ENCODE measurements at places on chromosomes 3 and 15.
A peak's percentile ranks its signal among the peaks of the same experiment; 100 is the strongest.

- peak; percentile 91 for DNase-seq
These were observed 77.5 kb upstream of the TNFAIP8L3 start for GRCh38 chr15:51172193-51172592.

DNA sequence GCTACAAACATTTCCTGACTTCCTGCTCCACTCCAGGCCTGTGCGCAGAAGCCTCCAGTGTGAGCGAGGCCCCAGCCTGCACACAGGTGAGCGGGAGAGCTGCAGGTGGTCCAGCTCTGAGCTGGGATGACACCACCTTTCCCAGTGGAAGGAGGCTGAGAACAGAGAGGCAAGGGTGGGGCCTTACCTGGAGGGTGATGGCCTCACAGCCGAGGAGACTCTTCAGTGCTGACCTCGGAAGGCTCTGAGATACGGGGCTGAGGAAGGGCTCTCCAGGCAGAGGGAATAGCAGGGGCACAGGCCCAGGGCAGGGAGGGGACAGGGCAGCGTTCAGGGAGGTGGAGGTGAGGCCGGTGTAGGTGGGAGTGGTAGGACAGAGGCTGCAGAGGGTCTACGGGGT is 70.8 kb downstream of the EFCAB12 start:
- no peak for DNase-seq

- DNase-seq: peak; percentile 90
These were observed 107.8 kb downstream of the ZIC4 start for GRCh38 chr3:147298511-147298982.

GRCh38 chr3:160449636-160450598 is at the start of gene TRIM59:
Gene TRIM59, minus strand, starts transcription at chr3:160449786. Its CDS starts 10,603 bp downstream, at chr3:160439183.
- DNase-seq: peak; percentile 97

GRCh38 chr15:28993051-28993719 is 107.4 kb downstream of the APBA2 start:
- peak; percentile 39 for DNase-seq

GRCh38 chr3:75188962-75189361 is 475.2 kb upstream of the FRG2C start:
- DNase-seq: no peak

GRCh38 chr3:113441051-113441770 is at the start of gene CFAP44:
Gene CFAP44, minus strand, starts transcription at chr3:113441493. Its CDS starts 7,829 bp downstream, at chr3:113433664.
- peak; percentile 89 for DNase-seq

GRCh38 chr15:90547540-90547939 is 17.8 kb downstream of the CRTC3 start:
- no peak for DNase-seq

GRCh38 chr15:85030301-85030929 is 48.8 kb downstream of the PDE8A start:
- DNase-seq: no peak

GRCh38 chr3:9800529-9800928 is 7.6 kb downstream of the ARPC4 start:
- no peak for DNase-seq

DNA sequence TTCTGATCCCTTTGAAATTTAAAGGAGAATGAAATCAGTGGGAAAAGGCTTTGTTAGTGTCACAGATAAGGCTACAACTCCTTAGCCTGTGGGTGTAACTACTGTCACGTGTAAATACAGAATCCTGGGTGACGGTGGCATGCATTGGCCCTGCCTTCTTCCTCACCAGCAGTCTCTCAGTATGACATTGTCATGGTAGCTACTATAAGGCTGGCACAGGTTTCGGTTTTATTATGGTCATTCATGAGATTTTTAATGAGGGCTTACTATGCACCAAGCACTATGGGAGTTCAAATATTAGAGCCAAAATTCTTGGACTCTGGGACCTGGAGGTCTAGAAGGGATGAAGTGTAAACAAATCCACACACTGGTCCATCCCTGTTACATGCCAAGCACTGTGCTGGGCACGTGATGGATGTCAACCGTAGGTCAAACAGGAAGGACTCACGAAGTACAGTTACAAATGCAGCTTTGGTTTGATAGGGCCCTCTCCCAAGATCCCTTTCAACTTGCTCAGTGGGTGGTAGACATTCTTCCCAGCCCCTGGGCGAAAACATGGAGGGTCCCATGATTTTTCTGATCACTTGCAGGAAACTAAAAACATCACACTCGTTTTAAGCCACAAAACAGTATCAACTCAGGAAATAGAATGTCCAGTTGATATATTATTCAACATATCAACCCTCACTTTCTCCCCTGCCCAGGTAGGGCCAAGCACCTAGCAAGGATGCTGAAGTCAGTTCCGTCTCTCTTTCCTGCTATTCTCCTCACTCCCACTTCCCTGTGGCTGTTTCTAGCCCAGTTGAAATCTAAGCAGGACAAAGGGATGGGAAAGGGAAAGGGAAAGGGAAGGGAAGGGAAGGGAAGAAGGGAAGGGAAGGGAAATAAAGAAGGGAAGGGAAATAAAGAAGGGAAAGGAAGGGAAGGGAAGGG is 25.3 kb downstream of the BFSP2 start:
- no peak for DNase-seq

DNA sequence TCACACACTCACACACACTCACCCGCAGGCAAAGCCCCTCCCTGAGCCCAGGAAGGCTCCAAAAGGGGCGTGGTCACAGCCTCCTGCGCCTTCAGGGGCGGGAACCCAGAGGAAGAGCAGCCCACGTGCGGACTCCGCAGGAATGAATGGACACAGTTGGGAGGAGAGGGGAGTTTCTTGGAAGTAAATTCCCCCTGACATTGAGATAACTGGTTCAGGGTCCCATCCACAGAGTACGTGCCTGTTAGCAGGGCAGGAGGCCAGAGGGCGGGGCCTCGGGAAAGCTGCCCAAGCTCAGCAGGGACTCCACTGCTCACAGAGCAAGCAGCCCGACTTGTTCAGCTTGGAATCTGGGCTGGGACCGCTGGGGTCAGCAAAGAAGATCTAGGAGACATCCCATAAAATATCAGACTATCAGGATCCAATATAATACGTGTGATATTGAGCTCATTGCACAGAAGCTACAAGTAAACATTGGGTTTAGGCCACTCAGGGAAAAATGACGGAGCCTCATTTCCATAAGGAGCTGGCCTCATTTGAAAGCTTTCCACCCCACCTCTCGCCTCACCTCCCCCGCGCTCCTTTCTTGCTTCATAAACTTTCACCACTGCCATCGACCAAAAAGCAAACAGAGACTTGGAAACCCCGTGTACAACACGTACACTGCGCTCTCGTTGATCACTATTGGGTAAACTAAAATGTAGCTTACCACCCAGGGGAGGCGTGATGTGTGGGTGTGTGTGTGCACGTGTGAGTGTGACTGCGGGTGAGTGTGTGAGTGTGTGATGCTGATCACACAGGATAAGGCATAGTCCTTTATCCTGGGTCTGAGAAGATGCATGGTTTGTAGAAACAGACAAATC is 36.0 kb downstream of the TM2D3 start:
- peak; percentile 80 for DNase-seq

DNA sequence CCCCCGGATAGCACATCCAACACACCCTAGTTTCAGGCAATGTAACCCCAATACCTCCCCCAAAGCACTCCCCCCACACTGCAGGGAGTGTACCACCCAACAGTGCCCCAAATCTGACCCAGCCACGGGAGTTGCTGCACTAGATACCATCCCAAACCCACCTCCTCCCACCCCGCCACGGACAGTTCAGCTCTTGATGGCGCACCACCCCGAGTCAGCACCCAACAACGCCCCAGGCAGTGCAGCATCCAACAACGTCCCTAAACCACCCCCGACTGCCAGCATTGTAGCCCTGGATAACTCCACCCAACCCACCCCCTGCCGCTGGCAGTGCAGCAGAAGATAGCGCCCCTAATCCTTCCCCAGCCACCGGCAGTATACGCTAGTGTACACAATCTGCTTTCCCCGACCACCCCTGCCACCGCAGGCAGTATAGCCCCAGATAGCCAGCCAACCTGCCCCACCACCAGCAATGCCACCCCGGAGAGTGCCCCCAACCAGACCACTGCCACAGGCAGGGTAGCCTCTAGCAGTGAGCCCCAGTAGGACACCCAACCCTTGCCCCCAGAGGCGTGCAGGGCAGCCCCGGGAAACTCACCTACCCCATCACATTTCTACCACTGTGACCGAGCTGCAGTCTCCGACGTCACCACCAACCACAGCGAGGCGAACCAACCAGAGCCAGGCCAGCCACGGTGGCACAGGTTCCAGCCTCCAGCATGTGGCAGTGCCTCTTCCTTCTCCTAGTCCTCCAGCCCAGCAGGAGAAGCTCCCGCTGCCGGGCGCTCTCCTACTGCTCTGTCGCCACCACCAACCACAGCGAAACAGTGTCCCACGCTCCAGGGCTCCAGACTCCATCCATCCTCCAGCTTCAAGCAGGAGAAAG is 178.1 kb downstream of the POTEB3 start:
- peak; percentile 0 for DNase-seq

DNA sequence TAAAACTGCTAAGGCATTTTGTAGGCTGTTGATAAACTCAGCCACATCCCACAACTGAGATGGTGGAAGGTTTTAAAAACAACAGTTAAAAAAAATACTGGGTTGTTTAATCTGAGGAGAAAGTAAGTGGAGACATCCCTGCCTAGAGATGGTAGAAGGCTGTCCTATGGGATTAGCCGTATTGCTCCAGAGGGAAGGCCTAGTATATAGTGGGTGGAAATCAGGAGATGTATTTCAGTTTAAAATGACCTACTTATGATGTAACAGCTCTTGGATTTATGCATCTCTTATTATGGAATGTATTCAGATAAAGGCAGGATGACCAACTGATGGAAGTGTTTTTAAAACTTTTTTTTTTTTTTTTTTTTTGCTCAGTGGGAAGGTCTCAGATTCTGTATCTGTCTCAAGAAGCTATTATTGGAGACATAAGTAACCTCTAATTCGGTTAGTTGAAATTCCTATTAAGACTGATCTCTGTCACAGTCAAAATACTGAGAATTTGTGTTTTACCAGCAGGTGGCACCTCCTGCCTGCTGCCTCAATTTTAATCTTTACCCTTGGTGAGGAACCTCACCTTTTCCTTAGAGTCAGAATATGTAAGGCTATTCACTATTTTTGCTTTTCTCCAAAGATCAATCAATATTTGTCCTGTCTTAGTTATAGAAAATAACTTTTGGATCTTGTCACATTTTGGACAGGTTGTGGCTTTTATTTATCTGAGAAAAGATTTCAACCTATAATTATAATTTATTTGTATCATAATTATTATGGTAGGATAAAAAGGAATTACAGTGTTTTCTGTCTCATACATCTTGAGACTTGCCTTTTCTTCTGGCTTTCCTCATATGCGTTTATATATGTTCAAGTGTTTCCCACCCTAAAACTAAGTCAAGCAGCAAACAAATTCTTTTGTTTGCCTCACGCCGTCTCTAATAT is 63.0 kb downstream of the VPS8 start:
- peak; percentile 36 for DNase-seq

GRCh38 chr3:164224126-164224525 is 854.2 kb downstream of the SI start:
- DNase-seq: no peak

GRCh38 chr3:80535286-80535685 is 767.5 kb upstream of the ROBO1 start:
- no peak for DNase-seq

DNA sequence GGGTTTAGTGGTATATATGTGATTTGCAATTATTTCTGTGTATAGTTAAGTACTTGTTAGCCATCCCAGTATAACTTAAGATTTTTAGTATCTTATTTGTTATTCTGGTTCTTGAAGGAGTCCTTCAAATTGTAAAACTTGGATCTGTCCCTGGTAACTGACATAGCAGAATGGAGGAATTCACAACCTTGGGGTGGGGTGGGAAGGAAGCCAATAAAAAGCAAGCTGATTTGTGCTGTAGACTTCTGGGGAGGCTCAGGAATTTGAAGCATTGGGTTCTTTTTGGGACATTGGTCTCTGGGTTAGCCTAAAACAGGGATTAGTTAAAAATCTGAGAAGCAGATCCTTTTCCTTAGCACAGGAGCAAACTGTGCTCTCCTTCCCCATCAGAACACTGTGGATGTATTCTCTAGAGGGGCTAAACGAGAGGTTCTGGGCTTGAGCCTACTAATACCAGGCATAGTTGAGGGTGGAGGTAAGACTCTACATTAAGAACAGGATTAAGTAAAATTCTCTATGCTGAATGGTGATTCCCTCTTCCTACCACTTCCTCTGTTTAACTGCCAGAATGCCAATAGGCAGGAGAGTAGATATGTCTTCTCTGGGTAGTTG is 42.2 kb downstream of the GMPS start:
- DNase-seq: no peak

DNA sequence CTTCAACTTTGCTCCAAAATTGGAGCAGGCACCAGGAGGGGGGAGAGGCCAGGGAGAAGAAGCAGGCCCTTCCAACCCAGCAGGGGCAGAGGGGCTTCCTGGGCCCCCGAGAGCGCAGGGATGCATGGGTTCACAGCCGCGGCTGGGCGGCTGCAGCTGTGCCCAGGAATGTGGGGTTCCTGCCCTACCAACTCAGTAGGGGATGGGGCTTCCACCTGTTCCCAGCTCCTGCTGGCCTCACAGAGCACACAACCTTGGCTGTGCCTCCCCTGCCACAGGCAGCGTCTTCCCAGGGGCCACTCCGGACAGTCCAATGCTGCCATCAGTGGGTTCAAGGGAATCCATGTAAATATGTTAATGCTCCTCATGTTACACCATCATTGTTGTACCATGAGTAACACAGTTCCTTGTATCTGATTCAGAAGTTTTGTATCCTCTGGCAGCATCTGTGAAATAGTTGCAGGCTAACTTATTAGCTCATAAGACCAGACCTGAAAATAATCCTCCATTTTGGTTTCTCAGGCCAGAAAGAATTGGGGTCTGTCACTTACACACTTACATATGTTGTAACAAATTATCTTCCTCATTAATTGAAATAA is 12.1 kb upstream of the SIAH2 start:
- no peak for DNase-seq

- no peak for DNase-seq
These were observed 253.8 kb upstream of the ARL6 start for GRCh38 chr3:97510795-97511194.

GRCh38 chr3:138458774-138459499 is 24.5 kb downstream of the ESYT3 start:
- DNase-seq: no peak

GRCh38 chr3:170049146-170050000 is 11.6 kb downstream of the GPR160 start:
- DNase-seq: no peak

GRCh38 chr3:97972976-97973375 is 745 bp upstream of the RIOX2 start:
- DNase-seq: no peak

- no peak for DNase-seq
These were observed 313.4 kb upstream of the RASGRP1 start for GRCh38 chr15:38878026-38878425.

DNA sequence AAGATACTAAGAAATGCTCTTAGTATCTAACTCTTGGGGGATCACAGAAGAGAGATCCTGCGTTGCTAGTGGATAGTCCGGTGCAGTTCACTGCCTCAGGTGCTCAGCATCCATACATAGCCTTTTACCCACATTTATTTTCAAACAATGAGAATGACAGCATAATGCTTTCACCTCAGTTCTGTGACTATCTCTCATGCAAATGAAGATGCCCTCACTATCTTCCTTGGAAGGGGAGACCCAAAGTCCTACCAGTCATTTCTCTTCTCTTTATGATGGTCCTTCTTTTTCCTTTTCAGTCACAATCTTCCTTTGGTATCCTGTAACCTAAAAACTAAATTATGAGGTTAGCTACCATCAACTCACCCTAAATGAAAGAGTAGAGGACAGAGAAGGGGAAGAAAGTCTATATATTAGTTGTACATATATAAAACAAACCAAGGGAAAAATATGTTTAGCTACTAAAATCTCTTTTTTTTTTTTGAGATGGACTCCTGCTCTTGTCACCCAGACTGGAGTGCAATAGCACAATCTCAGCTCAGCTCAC is 30.9 kb upstream of the SLC28A2 start:
- no peak for DNase-seq

Measured in muscle of leg (tissue), 16 donors.